Gastrocnemius medialis (tissue), 4 donors: ENCODE measurements at places on chromosomes 4 and X. TPM values are rescaled to one million over a fixed set of nuclear protein-coding genes. Genes with fewer than 3 reads are reported as not detected.

The SNX25 gene
- total RNA-seq, result 15.5 TPM

The MED12 gene
- total RNA-seq, result 14.6 TPM

The SLC7A11 gene
- total RNA-seq, result not detected

DNA sequence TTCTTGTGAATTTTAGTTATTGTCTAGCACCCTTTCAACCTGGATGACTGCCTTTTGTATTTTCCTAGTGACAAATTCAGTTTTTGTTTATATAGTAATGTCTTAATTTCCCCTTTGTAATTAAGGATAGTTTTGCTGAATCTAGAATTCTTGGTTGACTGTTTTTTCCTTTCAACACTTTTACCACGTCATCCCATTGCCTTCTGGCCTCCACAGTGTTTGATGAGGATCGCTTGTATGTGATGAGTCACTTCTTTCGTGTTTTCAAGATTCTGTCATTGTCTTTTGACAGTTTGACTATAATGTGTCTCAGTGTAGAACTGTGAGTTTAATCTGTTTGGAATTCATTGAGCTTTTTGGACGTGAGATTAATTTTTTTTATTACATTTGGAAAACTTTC, 30.1 kb downstream of the KDM6A start:
- H3K4me3 ChIP-seq, result no peak overlapping the region
- DNase-seq, result no peak

DNA sequence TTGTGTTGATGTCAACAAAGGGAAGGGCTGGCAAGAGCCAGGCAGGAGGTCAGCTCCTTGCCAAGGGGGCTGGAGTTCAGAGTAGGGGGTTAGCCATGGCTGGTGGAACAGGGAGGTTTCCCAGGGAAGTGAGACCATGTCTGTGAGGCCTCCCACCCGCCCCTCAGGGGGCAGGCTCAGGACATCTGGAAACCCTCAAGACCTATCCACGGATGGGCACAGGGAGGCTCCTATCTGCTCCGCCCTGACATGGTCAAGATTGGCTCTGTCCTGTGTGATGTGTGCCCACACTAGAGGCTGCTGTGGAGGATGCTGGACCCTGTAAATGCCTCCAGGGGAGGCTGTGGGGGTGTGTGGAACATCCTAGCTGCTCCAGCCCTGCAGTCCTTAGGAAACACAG, 8.0 kb upstream of the TMEM185A start:
- no peak overlapping the region for H3K4me3 ChIP-seq
- DNase-seq, result no peak
- H3K27ac ChIP-seq, result no peak overlapping the region
- H3K36me3 ChIP-seq, result no peaks in the 10 kb centered on the region
- peaks cover 4% of the 10 kb centered on the region for H3K27me3 ChIP-seq

GRCh38 chr4:122508083-122508482, 51.6 kb upstream of the IL2 start:
- H3K4me1 ChIP-seq, result no peaks in the 10 kb centered on the region
- no peaks in the 10 kb centered on the region for H3K36me3 ChIP-seq
- H3K4me3 ChIP-seq, result no peak overlapping the region
- H3K27me3 ChIP-seq, result no peaks in the 10 kb centered on the region

DNA sequence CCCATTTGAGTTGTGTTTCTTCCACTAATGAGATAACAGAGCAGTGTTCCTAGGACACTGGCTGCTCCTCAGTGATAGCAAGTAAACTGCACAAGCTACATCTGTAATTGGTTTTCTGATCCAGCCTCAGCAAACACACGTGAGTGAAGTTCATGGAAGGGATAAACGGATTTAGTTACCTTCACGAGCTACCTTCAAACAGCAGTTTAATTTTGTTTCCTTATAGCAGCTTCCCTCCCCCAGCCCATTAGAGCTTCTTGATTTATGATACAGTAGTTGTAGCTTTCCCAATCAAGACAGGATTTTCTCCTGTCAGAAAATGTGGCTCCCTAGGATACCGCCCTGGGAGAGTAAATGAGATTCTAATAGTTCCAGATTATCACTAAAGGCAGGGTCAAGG, 634.2 kb upstream of the FAT1 start:
- H3K4me3 ChIP-seq, result no peak overlapping the region
- no peaks in the 10 kb centered on the region for H3K27me3 ChIP-seq
- H3K4me1 ChIP-seq, result no peaks in the 10 kb centered on the region
- no peak overlapping the region for H3K27ac ChIP-seq
- no peak for DNase-seq

GRCh38 chr4:153426207-153426885, 39.8 kb upstream of the TMEM131L start:
- H3K27ac ChIP-seq, result no peak overlapping the region
- H3K4me3 ChIP-seq, result no peak overlapping the region
- no peak for DNase-seq
- H3K27me3 ChIP-seq, result no peaks in the 10 kb centered on the region
- H3K4me1 ChIP-seq, result peaks cover 4% of the 10 kb centered on the region

DNA sequence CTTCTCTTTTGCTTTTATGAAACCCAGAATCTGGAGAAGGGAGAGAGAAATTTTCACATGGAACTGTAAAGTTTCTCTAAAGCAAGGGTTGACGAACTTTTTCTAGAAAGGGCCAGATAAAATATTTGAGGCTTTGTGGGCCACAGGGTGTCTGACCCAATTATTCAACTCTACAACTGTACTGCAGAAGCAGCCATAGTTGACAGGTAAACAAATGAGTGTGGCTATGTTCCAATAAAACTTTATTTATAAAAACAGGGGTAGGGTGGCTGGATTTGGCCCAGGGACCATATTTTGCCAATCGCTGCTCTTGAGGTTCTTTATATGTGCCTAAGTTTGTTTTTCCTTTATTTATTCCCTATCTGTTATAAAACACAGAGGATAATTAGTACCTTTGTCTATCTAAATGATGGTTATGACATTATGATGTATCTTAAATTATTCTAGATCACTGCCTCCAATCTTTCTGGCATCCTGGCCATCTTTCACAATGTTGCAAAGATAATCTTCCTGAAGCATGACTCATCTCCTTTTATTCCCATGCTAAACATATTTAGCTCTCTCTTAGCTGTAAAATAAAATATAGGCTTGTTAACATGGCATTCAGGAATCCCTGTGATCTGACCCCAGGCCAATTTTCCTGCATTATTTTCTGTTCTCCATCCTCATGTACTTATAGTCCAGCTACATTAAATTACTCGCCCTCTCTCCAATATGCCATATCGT, 106.8 kb upstream of the CBLL2 start:
- no peaks in the 10 kb centered on the region for H3K27me3 ChIP-seq
- H3K36me3 ChIP-seq, result no peaks in the 10 kb centered on the region
- no peaks in the 10 kb centered on the region for H3K4me1 ChIP-seq
- H3K4me3 ChIP-seq, result no peak overlapping the region
- H3K27ac ChIP-seq, result no peak overlapping the region

DNA sequence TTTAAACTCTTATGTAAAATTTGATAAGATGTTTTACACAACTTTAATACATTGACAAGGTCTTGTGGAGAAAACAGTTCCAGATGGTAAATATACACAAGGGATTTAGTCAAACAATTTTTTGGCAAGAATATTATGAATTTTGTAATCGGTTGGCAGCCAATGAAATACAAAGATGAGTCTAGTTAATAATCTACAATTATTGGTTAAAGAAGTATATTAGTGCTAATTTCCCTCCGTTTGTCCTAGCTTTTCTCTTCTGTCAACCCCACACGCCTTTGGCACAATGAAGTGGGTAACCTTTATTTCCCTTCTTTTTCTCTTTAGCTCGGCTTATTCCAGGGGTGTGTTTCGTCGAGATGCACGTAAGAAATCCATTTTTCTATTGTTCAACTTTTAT, at the start of gene ALB:
Gene ALB (plus strand): TSS at position 246 of the 400 bp plus-strand sequence. CDS start 41 bp downstream, at position 287.
- DNase-seq, result no peak
- no peaks in the 10 kb centered on the region for H3K36me3 ChIP-seq
- H3K4me1 ChIP-seq, result no peaks in the 10 kb centered on the region
- no peak within 1 kb of the TSS for H3K27ac ChIP-seq
- H3K27me3 ChIP-seq, result no peaks in the 10 kb centered on the region

- no peak for DNase-seq
- no peaks in the 10 kb centered on the region for H3K27me3 ChIP-seq
- H3K36me3 ChIP-seq, result no peaks in the 10 kb centered on the region
- H3K4me1 ChIP-seq, result peaks cover 20% of the 10 kb centered on the region
- H3K27ac ChIP-seq, result peak overlapping the region; percentile 58
Observed at GRCh38 chr4:7073526-7074390, 5.9 kb upstream of the GRPEL1 start.

- no peak overlapping the region for H3K27ac ChIP-seq
- no peak for DNase-seq
- no peaks in the 10 kb centered on the region for H3K4me1 ChIP-seq
- no peaks in the 10 kb centered on the region for H3K27me3 ChIP-seq
- H3K4me3 ChIP-seq, result no peak overlapping the region
Observed at GRCh38 chr4:168183717-168184571, 91.6 kb downstream of the ANXA10 start.
